Tongue (tissue), 3 donors: ENCODE measurements at places on chromosomes 7 and 10. TPM values are rescaled to one million over a fixed set of nuclear protein-coding genes. Genes with fewer than 3 reads are reported as not detected.

DNA sequence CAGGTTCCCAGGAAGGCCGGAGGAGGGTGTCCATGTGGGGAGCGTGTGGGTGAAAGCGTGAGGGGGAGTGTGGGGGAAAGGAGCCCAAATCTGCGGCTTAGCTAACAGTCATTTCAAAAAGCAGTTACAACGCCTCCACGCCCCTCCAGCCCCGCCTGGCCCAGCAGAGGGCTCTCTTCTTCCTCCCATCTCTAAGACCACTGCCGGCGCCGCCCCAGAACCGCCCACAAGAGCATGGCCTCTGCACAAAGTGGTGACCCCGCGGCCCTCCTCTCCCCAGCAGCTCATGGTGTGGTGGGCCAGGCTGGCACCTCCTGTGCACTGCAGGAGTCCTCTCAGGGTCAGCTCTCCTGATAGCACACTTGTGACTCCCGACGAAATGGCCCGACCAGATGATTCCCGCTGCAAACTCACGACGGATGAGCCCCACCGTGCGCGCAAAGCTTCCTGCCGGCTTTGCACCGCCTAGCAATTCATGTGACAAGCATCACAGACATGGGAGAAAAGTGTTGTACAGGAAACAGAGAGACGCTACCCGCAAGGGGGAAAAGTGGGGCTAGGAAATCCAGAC, 12.4 kb upstream of the HUS1 start:
- peak; percentile 89 for DNase-seq

- no peak for DNase-seq
Observed at GRCh38 chr7:157566631-157567006, 229.8 kb downstream of the DNAJB6 start.

- DNase-seq, result peak; percentile 68
Observed at GRCh38 chr10:12482587-12482986, 133.2 kb downstream of the CAMK1D start.

DNA sequence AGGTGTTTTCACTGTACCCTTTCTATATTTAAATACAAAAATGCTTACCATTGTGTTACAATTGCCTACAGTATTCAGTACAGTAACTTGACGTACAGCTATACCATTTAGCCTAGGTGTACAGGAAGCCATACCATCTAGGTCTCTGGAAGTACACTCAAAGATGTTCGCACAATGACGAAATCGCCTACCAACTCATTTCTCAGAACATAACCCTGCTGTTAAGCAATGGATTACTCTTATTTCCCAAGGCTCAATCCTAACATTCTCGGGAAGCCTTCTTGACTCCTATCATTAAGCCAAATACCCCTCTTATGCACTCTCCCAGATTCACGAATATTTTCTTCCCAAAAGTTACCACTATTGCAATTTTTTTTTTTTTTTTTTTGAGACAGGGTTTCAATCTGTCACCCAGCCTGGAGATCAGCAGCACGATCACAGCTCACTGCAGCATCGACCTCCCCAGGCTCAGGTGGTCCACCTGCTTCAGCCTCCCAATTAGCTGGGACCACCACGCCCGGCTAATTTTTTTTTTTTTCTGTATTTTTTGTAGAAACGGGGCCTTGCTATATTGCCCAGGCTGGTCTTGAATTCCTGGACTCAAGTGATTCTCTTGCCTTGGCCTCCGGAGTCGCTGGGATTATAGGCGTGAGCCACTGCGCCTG, 1.5 kb downstream of the CWF19L1 start:
- DNase-seq, result no peak

DNA sequence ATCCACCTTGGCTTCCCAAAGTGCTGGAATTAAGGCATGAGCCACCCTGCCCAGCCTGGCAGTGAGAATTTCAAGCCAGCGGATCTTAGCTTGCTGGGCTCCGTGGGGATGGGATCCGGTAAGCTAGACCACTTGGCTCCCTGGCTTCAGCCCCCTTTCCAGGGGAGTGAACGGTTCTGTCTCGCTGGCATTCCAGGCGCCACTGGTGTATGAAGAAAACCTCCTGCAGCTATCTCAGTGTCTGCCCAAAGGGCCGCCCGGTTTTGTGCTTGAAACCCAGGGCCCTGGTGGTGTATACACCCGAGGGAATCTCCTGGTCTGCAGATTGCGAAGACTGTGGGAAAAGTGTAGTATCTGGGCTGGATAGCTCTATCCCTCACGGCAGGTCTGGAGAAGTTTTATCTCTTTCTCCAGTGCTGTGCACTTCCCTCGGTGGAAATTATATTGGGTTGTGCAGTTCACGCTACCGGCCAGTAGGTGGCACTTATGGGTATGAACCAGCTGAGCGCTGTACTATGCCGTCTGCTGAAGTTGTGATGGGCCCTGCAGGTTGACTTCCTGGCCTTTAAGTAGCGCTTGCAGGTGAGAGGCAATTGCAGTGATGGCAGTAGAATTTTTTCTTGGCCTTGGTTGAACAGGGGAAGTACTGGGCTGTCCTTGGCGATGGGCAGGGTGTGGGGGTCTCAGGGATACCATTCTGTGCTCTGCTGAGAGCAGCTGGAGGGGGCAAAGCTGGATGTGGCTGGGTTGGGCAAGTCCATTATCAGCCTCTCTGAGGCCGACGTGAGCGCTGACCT, 138.0 kb upstream of the MTPN start:
- peak; percentile 32 for DNase-seq

- DNase-seq, result no peak
Observed at GRCh38 chr7:112201839-112202238, 4.4 kb downstream of the DOCK4 start.

DNA sequence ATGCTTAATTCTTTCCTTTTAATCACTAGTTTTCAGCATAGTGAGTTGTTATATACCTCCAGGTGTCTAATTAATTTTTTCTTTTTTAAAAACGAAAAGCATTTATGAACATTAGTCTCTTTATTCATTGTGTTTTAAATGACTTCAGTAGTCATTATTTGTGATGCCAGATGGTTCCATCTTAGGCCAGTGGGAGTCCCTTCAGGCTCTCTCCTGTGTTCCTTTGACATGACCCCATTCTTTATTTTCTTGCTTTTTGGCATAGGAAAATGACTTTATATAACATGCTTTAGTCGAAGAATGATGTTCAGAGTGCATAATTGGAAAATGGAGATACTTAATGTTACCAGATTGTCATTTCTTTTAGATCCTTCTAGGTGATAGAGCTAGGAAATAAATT, 24.4 kb downstream of the MKLN1 start:
- no peak for DNase-seq

DNA sequence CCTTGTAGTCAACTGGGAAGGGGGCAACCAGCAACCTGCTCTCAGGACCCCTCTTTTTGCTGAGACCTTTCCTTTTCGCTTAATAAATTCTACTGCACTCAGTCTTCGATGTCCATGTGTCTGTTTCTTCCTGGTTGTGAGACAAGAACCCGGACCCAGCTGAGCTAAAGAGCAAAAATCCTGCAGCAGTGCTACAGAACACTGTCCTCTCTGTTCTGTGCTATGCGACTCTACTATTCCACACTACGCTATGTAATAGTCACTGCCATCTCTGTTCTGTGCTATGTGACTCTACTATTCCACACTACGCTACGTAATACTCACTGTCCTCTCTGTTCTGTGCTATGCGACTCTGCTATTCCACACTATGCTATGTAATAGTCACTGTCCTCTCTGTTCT, 34.3 kb downstream of the DIP2C start:
- DNase-seq, result no peak

Gene ZRANB1
- total RNA-seq, result 33.1 TPM

Gene CFAP46
- total RNA-seq, result 0.41 TPM
